ENCODE measurements at places on chromosomes 7 and 10. TPM values are rescaled to one million over a fixed set of nuclear protein-coding genes. Genes with fewer than 3 reads are reported as not detected.
A peak's percentile ranks its signal among the peaks of the same experiment; 100 is the strongest.

Gene IFIT2
- 7.0 TPM for total RNA-seq

GRCh38 chr7:21543528-21544302 lies 876 bp downstream of the DNAH11 start:
- H3K27ac ChIP-seq: no peak overlapping the region
- H3K36me3 ChIP-seq: no peaks in the 10 kb centered on the region
- peaks cover 10% of the 10 kb centered on the region for H3K4me1 ChIP-seq
- peaks cover 79% of the 10 kb centered on the region for H3K27me3 ChIP-seq
- no peak overlapping the region for H3K4me3 ChIP-seq

DNA sequence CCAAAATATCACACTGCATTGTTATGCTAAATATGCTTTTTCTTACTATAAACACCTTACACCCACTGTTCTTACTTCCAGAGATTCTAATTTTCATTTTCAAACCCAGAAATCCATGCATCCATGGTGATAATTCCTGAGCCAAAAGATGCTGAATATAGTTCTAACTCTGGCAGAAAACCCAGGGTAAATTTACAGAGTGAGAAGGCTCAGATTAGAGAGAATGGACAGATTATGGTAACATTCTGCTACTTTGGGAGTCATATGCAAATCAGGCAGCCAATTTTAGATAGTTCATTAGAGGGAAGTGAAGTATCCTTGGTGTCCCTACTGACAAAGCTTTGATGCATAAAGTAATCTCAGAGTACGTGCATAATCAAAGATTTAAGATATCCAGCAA lies 15.4 kb upstream of the CTTNBP2 start:
- H3K4me1 ChIP-seq: no peaks in the 10 kb centered on the region
- H3K36me3 ChIP-seq: no peaks in the 10 kb centered on the region
- no peak overlapping the region for H3K27ac ChIP-seq
- H3K27me3 ChIP-seq: no peaks in the 10 kb centered on the region
- no peak overlapping the region for H3K4me3 ChIP-seq

DNA sequence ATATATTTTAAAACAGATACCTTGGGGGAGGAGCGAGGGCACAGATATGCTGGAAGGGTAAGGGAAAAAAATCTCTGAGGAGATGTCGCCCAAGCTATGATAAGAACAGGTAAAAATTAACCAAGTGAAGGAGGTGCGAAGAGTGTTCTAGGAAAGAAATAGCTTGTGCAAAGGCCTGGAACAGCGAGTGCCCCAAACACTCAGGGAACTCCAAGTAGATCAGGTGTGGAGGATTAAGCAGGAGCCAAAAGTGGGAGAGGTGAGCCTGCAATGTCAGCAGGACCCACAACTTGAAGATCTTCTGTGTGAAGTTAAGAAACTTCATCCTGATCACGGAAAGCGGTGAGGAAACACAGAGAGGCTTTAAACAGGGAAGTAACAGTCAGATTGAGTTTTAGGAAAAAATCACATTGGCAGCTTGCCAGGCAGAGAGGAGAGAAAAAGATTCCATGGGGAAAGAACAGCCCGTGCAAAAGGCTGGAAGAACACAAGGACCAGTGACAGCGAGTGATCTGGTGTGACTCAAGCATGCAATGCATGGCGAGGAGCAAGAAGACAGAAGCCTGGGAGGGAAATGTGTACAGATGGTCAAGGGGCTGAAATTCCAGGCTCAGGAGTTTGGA lies 30.7 kb downstream of the FGF8 start:
- peaks cover 8% of the 10 kb centered on the region for H3K27me3 ChIP-seq
- H3K27ac ChIP-seq: no peak overlapping the region
- DNase-seq: no peak
- no peaks in the 10 kb centered on the region for H3K36me3 ChIP-seq
- no peak overlapping the region for H3K4me3 ChIP-seq

Gene GSTO2
- 9.5 TPM for total RNA-seq

- DNase-seq: peak; percentile 3
- no peaks in the 10 kb centered on the region for H3K4me1 ChIP-seq
- no peak overlapping the region for H3K4me3 ChIP-seq
- H3K36me3 ChIP-seq: no peaks in the 10 kb centered on the region
Measured at GRCh38 chr10:129771576-129771975, 192.5 kb downstream of the EBF3 start.

Gene CCL24
- 1.8 TPM for total RNA-seq

- H3K4me3 ChIP-seq: no peak overlapping the region
- DNase-seq: no peak
- H3K4me1 ChIP-seq: no peaks in the 10 kb centered on the region
- H3K36me3 ChIP-seq: no peaks in the 10 kb centered on the region
Measured at GRCh38 chr7:155316427-155317113, 18.9 kb downstream of the INSIG1 start.

- H3K4me3 ChIP-seq: no peak overlapping the region
- DNase-seq: no peak
- H3K27ac ChIP-seq: no peak overlapping the region
- H3K27me3 ChIP-seq: no peaks in the 10 kb centered on the region
Measured at GRCh38 chr10:110110338-110110737, 97.1 kb upstream of the MXI1 start.

Gene CHRM2
- total RNA-seq: 12.0 TPM

DNA sequence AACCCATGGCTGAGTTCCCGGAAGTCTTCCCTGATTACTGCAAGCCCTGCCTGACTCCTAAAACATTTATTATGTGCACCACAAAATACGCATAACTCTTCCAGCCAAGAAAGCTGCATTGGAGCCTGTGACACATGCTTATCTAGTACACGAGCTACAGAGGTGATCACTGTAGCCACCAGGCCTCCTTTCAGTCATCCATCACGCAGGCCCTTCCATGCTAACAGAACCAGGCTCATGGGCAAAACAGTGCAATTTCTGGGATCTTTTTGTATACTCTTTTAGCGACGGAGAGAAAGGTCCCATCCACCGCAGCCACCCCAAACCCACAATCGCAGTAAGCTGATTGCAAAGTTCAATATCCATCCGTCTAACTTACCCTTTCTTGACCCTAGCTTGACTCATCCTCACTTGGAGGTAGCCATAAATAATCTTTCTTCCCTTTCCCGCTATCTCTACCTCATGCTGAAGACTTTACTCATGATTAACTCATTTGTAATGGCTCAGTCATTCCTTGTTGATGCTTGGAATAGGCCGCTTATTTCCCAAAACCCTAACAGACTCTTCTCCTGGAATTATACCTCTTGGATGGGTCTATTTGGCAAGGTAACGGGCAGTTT lies 1203.5 kb downstream of the TYW1 start:
- H3K27me3 ChIP-seq: no peaks in the 10 kb centered on the region
- no peak for DNase-seq
- no peak overlapping the region for H3K4me3 ChIP-seq

Gene SPAM1
- not detected for total RNA-seq

Gene ANXA8
- 0.60 TPM for total RNA-seq

- no peaks in the 10 kb centered on the region for H3K4me1 ChIP-seq
- H3K36me3 ChIP-seq: no peaks in the 10 kb centered on the region
- DNase-seq: no peak
- H3K27me3 ChIP-seq: no peaks in the 10 kb centered on the region
- H3K4me3 ChIP-seq: no peak overlapping the region
- no peak overlapping the region for H3K27ac ChIP-seq
Measured at GRCh38 chr10:72107325-72108003, 19.1 kb upstream of the SPOCK2 start.

Gene SPDYE1
- total RNA-seq: not detected

- H3K4me3 ChIP-seq: no peak overlapping the region
- H3K36me3 ChIP-seq: no peaks in the 10 kb centered on the region
- H3K27ac ChIP-seq: no peak overlapping the region
- DNase-seq: no peak
Measured at GRCh38 chr7:80868566-80868965, 50.3 kb downstream of the SEMA3C start.

Gene AQP1
- total RNA-seq: 27.6 TPM

Gene AFAP1L2
- total RNA-seq: 13.5 TPM

GRCh38 chr10:109089779-109090178 lies 833.5 kb downstream of the XPNPEP1 start:
- no peak overlapping the region for H3K4me3 ChIP-seq
- H3K27ac ChIP-seq: no peak overlapping the region
- no peaks in the 10 kb centered on the region for H3K36me3 ChIP-seq

DNA sequence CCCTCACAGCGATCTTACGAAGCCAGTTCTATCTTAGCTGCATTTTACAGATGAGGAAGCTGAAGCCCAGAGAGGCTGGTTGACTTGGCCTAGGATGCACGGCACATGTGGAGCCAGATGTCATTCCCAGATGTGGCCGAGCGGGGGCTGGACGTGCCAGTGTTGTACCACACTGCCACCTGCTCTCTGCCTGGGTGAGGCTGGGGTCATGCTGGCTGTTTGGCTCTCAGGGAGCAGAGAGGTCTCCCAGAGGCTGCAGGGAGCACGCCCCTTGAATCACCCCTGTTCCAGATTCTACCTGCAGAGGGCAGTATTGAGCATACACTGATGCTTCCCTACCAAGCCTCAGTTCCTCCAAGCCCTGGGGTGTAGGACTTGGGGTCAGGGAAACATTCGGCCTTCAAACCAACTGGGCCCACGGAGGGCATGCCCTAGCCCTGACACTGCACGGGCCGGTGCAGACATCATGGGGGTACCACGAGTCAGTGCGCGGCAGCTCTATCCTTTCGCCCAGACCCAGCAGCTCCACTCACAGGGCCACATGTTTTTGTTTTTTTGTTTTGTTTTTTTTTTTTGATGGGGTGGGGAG lies 3.8 kb upstream of the GTF2IRD1 start:
- H3K4me1 ChIP-seq: peaks cover 22% of the 10 kb centered on the region
- no peak overlapping the region for H3K4me3 ChIP-seq
- H3K36me3 ChIP-seq: no peaks in the 10 kb centered on the region
- H3K27ac ChIP-seq: no peak overlapping the region
- no peaks in the 10 kb centered on the region for H3K27me3 ChIP-seq

Gene STOX1
- 1.1 TPM for total RNA-seq

Gene ZKSCAN1
- 80.3 TPM for total RNA-seq

- no peak overlapping the region for H3K27ac ChIP-seq
- DNase-seq: no peak
- H3K4me1 ChIP-seq: no peaks in the 10 kb centered on the region
- H3K27me3 ChIP-seq: no peaks in the 10 kb centered on the region
Measured at GRCh38 chr10:6225263-6225814, 22.6 kb downstream of the PFKFB3 start.

GRCh38 chr7:73909051-73909941 lies 48.3 kb downstream of the TMEM270 start:
- H3K27me3 ChIP-seq: no peaks in the 10 kb centered on the region
- no peaks in the 10 kb centered on the region for H3K36me3 ChIP-seq
- H3K27ac ChIP-seq: no peak overlapping the region
- H3K4me1 ChIP-seq: no peaks in the 10 kb centered on the region
- H3K4me3 ChIP-seq: no peak overlapping the region

DNA sequence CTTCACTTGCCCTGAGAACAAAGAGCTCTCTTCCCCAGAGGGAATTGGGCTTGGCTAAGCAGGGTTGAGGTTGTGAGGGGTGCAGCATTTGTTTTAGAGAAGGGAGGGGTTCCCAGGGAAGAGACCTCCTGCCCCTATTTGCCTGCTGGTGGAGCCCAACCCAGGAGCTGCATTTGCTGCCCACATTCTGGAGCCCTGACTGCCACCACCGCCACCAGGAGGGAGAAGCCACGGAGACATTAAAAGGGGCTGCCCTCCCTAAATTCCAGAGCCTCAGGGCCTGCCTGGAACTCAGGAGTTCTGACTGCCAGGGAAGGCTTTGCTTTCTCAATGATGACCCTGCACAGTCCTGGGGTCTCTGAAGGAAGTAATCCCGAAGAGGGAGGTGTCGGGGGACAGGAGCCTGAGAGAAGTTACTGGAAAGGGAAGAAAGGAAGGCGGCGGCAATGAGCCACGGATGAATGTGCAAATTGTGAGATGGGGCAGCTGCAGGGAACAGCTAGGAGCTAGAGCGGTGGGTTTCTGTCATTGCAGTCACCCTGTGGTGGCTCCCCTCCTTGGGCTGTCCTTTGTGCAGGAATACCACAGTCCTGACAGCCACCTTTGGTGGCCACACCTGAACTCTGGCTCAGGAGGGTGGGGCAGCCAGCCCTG lies 51.3 kb downstream of the NEURL1 start:
- no peak overlapping the region for H3K4me3 ChIP-seq
- H3K4me1 ChIP-seq: peaks cover 47% of the 10 kb centered on the region
- no peak for DNase-seq
- H3K27me3 ChIP-seq: no peaks in the 10 kb centered on the region
- no peak overlapping the region for H3K27ac ChIP-seq

All from transverse colon (tissue), 4 donors.